ENCODE measurements at places on chromosomes 11 and 22.

DNA sequence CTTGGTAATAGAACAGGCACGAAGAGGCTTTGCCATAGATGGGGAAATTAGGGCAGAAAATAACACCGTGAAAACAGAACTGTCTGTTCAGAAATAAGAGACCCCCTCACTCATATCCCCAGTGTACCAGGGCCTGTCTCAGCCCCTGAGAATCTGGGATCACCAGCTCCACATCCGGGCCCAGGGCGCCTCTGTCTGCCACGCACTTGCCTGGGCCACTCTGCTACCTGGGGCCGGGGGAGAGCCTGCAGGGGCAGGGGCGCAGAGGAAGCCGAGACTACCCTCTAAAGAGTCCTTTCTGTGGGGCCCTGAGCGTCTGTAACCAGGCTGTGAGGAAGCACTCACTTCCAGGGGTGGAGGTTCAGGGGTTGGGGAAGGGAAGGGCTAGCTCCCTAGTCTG, 19.8 kb downstream of the NECTIN1 start:
- no peak for DNase-seq

DNA sequence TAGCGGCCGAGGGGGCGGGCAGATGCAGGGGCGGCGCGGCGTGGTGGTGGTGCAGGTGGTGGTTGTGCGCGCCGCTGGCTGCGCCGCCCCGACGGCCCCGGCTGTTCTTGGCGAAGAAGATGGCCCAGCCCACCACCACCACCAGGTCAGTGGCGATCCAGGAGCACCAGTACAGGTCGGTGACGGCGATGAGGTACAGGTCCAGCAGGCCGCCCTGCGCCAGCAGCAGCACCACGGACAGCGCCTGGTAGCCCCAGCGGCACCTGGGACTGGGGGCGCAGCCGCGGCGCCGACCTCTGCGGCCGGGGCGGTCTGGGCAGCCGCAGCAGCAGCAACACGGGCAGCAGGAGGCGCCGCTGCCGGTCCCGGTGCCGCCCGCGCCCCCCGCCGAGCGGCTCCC, 879 bp downstream of the TMEM121B start:
- peak; percentile 27 for DNase-seq

DNA sequence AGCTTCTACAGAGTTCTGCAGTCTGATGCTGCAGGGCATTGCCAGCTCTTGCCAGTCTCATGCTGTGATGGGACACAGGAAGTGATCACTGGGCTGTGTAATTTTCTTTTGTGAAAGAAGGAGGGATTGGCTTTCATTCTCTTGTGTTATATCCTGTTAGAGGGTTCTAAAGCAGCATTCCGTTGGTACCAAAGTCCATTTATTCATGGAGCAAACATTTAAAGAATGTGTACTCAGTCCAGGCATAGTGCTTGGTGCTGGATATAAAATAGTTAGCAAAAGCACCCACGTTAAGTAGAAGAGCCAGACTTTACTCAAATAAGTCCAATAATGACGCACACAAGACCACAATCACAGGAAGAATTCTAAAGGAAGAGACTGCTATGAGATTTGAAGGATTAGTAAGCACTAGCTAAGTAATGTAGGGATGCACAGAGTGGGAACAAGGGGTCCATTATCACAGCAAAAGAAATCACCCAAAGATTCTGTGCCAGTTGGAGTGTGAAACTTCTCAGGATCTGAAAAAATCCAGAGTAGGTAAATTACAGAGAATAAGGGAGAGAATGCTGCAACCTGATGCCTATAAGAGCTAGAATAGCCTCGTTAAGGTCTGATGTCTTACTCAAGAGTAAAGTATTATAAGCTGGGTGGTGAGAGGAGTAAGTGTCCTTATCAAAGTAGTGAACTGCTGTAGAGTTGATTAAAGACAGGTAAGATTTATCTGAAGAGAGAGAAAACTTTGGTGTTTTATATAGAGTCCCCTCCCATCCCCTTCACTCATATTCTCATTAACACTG, 728.3 kb downstream of the METTL15 start:
- DNase-seq = no peak

- no peak for DNase-seq
These were observed 1.8 kb downstream of the EWSR1 start for GRCh38 chr22:29269731-29270474.

GRCh38 chr11:115222218-115222862, 281.9 kb downstream of the CADM1 start:
- DNase-seq = no peak

DNA sequence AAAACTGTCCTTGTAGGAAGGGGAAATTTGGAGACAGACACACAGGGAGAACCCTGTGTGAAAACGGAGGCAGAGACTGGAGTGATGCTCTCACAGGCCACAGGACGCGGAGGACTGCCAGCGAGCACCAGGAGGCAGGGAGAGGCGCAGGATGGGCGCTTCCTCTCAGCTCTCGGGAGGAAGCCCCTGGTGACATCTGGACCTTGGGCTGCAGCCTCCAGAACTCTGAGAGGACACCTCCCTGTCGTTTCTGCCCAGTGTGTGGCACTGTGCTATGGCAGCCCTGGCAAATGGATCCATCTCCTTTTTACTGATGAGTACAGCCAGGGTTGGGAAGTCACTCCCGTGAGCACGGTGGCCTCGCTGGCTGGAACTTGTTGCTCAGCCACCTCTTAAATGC, 73.9 kb downstream of the LRRC32 start:
- DNase-seq = no peak

DNA sequence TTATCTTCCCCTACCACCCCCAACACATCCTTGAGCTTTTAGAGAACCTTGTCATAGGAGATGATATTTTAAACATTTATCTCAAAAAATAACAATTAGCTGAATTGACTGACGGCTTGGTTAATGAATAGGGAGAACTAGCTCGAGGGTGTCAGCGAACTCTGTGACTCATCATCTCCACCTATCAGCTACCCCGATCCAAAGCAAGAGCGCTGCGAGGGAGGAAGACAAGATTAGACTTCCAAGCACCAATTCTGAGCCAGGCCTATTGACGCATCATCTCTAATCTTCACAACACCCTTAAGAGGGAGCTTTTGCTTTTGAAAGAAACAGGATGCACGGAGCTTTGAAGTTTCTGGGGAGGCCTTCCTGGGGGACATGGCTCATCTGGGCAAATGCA, 51.0 kb upstream of the GALNT18 start:
- no peak for DNase-seq

GRCh38 chr11:107801641-107802040, 56.9 kb downstream of the SLC35F2 start:
- no peak for DNase-seq

DNA sequence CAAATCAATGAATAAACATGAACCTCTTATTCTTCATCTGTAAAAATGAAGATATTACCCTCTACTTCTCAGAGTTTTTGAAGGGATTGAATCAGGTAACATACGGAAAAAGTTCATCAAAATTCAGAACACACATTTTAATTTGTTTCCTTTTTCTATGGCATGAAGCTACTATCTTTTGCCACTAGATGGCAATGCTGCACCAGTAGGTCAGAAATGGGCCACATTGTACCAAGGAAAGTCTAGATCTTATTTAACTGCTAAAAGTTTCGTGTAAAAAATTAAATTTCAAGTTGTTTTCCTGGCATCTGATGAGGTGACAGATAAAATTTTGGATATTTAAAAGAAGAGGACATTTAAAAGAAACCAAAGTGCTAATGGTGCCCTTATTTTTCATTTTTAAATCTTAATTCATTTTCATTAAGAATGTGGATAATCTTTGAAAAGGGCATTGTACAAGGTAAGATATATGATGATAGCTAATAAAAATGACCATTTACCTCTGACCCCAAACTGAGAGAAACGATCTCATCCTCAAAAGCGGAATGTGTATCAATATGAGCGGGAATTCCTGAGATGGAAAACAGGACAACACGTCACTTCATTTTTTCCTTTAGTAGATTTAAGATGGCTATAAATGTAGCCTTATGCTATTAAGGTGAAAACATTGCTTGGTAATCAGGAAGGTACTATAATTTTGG, 16.1 kb downstream of the ALKBH8 start:
- DNase-seq = no peak

- no peak for DNase-seq
These were observed 227.2 kb upstream of the ARHGAP20 start for GRCh38 chr11:110939471-110939870.

DNA sequence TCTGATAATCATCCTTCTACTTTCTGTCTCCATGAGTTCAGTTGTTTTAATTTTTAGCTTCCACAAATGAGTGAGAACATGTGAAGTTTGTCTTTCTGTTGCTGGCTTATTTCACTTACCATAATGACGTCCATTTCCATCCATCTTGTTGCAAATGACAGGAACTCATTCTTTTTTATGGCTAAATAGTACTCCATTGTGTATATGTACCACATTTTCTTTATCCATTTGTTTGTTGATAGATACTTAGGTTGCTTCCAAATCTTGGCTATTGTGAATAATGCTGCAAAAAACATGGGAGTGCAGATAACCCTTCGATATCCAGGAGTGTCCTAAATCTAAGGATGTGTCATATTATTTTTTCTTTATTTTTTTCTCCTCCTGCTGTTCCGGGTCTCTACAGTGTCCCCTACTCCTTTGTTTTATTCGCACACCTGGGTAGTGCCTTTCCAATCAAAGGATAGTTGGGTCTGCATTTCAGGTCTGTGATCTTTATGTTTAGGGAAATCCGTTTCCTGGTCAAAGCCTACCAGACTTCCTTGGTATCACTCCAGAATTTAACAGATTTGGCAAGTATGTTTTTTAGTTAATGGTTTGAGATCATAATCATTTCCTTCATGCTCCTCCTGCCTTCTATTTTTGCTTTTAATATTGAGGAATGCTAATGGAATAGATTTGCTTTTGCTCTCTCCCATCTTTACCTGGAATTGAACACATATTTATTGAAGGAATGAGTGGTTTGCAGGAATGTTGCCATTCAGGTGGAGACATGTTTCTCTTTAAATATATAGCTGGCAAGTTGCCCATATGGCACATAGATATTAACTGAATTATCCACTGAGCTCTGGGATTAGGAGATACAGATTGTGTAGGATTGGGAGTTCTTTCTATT, 53.7 kb downstream of the ARHGEF12 start:
- no peak for DNase-seq

- DNase-seq = no peak
These were observed 38.2 kb downstream of the ATXN10 start for GRCh38 chr22:45709866-45710265.

DNA sequence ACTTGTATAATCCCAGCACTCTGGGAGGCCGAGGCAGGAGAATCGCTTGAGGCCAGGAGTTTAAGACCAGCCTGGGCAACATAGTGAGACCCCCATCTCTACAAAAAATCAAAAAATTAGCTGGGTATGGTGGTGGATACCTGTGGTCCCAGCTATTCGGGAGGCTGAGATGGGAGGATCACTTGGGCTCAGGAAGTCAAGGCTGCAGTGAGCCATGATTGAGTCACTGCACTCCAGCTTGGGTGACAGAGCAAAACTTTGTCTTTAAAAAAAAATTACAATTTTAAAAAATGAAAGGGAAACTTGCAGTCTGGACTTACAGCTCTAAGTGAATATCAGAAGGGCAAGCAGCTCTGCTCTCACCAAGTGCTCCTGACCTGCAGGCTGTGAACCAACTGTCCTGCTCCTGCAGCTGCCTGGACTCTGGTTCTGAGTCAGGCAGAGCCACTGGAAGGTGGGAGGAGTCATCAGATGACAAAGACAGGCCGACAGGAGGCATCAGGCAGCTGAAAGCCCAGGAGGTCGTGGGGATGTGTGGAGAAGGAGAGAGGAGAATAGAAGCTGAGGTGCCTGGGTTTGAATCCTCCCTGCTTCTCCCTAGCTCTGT, 9.6 kb downstream of the SMTNL1 start:
- no peak for DNase-seq

GRCh38 chr11:83583757-83584366, 297.7 kb upstream of the CCDC90B start:
- no peak for DNase-seq

- DNase-seq = no peak
These were observed 44.6 kb downstream of the RDX start for GRCh38 chr11:110251836-110252235.

GRCh38 chr22:36291831-36292740, 39.2 kb downstream of the APOL1 start:
- no peak for DNase-seq

GRCh38 chr11:8941341-8942103, 1.3 kb downstream of the ASCL3 start:
- no peak for DNase-seq

GRCh38 chr11:86678823-86679222, 6.4 kb upstream of the ME3 start:
- no peak for DNase-seq

- no peak for DNase-seq
These were observed 33.8 kb upstream of the CTSD start for GRCh38 chr11:1797391-1798125.

- no peak for DNase-seq
These were observed 525 bp downstream of the DGCR2 start for GRCh38 chr22:19121631-19122142.

- DNase-seq = no peak
These were observed 13.4 kb upstream of the NECTIN1 start for GRCh38 chr11:119742263-119742861.

DNA sequence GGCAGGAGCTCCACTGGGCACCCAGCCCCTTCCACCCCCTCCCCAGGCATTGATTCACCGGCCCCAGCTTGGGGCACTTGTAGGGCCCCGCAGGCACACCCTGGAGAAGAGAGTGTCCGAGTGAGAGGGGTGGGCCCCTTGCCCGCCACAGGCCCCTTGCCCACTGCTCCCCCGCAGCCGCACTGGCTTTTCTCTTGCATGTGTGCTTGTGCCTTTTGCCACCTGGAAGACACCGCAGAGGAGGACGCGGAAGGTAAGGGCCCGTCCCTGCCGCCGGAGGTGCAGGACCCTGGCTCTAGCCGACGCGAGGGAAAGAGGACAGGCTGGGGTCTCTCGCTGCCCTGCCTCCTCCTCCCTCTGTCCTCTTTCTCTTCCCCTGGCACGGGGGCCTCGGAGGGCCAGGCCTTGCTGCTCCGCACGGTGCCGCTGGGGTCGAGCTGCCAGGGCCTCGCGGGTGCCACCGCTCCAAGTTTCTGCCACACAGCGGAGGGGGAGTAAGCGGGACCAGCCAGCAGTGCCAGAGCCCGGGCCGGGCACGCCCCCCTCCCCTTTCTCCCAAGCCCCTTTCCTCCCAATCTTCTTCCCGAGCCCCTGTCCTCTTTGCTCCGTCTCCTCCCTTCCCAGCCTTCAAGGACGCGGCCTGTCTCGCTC, 9.5 kb downstream of the TNNT3 start:
- no peak for DNase-seq

DNA sequence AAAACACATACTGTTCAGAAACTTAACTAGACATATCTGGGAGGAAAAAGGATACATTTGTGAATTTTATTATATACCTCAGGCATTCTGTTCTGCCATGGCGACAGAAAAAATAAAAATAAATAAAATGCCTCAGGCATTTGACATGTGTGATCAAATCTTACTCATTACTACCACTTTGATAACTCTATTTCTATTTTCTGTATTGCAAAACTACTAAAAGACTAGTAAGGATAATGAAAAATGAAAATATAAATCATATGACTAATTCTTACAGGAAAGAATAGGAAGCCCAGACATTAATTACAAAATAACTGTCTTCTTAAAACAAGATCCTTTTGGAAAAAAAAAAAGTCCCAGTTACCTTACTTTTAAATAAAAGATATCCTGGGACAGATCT, 5.3 kb downstream of the PICALM start:
- no peak for DNase-seq

- no peak for DNase-seq
These were observed 62.1 kb downstream of the PDHX start for GRCh38 chr11:34978236-34979191.
